Left ventricle myocardium inferior (tissue), 1 donor: ENCODE measurements at places on chromosomes 13 and 19.

- peaks cover 7% of the 10 kb centered on the region for H3K27me3 ChIP-seq
- H3K27ac ChIP-seq: no peak overlapping the region
- H3K4me1 ChIP-seq: peaks cover 33% of the 10 kb centered on the region
Observed at GRCh38 chr19:18633321-18633720, 3.5 kb upstream of the KLHL26 start.

GRCh38 chr19:12139269-12139668 is 881 bp downstream of the ZNF20 start:
- H3K36me3 ChIP-seq: peaks cover 38% of the 10 kb centered on the region
- H3K27me3 ChIP-seq: no peaks in the 10 kb centered on the region
- H3K27ac ChIP-seq: peak overlapping the region; percentile 86
- H3K4me3 ChIP-seq: peak overlapping the region; percentile 94
- peaks cover 30% of the 10 kb centered on the region for H3K4me1 ChIP-seq

DNA sequence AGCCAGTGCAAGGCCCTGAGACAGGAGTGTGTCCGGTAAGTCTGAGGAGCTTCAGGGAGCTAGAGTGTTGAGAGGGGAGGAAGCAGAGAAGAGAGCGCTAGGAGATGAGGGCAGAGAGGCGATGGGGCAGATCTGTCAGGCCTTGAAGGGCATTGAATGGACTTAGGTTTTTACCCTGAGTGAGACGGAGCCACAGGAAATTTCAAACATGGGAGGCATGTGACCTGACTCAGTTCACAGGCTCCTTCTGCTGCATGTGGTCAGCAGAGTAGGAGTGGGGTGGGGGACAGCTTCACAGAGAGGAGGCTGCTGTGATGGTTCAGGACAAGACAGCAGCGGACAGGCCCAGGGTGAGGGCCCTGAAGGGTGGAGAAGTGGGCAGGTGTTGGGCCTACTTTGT is 2.5 kb upstream of the FAM98C start:
- H3K4me1 ChIP-seq: peaks cover 18% of the 10 kb centered on the region
- no peak overlapping the region for H3K4me3 ChIP-seq
- DNase-seq: no peak
- peaks cover 63% of the 10 kb centered on the region for H3K27me3 ChIP-seq
- peaks cover 7% of the 10 kb centered on the region for H3K36me3 ChIP-seq

GRCh38 chr13:77779552-77780272 is 82.2 kb downstream of the SLAIN1 start:
- H3K36me3 ChIP-seq: no peaks in the 10 kb centered on the region
- peaks cover 5% of the 10 kb centered on the region for H3K4me1 ChIP-seq
- no peaks in the 10 kb centered on the region for H3K27me3 ChIP-seq
- H3K4me3 ChIP-seq: no peak overlapping the region

GRCh38 chr13:74027161-74027779 is 106.9 kb downstream of the KLF12 start:
- no peaks in the 10 kb centered on the region for H3K27me3 ChIP-seq
- H3K27ac ChIP-seq: no peak overlapping the region
- no peak overlapping the region for H3K4me3 ChIP-seq
- peaks cover 56% of the 10 kb centered on the region for H3K4me1 ChIP-seq
- no peaks in the 10 kb centered on the region for H3K36me3 ChIP-seq

DNA sequence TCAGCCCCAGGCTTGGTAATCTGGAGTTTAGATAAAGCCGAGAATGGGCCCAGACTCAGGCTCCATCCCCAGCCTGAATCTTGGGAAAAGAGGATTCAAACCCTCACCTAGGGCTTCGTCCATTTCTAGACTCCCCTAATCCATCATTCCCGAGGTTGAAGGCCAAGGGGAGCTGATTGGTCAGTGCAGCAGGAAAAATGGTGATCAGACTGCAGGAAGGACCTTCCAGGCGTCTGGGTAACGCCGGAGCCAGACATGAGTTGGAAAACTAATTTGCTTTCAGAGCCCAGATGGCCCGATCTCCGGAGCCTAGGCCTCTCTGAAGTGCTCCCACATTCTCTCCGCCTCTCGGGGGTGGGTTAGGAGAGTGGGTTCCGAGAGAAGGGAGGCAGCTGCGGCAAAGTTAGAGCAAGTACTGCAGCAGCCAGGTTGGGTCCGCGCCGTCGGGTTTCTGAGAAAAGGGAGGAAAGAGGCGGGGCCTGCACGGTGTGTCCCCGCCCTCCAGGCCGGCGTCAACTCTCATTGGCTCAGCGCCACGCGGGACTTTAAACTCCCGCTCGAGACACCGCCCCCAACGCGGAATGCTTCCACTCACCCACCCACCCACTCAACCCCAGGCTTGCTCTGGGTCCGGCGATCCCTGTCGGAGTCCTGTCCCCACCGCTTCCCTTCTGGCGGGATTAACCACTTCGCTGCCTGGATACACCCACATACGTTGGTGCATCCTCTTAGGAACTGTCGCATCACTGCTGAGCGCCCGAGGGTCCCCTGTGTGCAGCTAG is 788 bp upstream of the RTBDN start:
- peaks cover 100% of the 10 kb centered on the region for H3K27me3 ChIP-seq
- H3K36me3 ChIP-seq: no peaks in the 10 kb centered on the region
- no peak for DNase-seq
- peaks cover 31% of the 10 kb centered on the region for H3K4me1 ChIP-seq

- DNase-seq: no peak
- no peak overlapping the region for H3K27ac ChIP-seq
- H3K4me3 ChIP-seq: no peak overlapping the region
- H3K27me3 ChIP-seq: no peaks in the 10 kb centered on the region
- H3K36me3 ChIP-seq: no peaks in the 10 kb centered on the region
Observed at GRCh38 chr13:93183302-93183701, 43.3 kb upstream of the GPC6 start.

DNA sequence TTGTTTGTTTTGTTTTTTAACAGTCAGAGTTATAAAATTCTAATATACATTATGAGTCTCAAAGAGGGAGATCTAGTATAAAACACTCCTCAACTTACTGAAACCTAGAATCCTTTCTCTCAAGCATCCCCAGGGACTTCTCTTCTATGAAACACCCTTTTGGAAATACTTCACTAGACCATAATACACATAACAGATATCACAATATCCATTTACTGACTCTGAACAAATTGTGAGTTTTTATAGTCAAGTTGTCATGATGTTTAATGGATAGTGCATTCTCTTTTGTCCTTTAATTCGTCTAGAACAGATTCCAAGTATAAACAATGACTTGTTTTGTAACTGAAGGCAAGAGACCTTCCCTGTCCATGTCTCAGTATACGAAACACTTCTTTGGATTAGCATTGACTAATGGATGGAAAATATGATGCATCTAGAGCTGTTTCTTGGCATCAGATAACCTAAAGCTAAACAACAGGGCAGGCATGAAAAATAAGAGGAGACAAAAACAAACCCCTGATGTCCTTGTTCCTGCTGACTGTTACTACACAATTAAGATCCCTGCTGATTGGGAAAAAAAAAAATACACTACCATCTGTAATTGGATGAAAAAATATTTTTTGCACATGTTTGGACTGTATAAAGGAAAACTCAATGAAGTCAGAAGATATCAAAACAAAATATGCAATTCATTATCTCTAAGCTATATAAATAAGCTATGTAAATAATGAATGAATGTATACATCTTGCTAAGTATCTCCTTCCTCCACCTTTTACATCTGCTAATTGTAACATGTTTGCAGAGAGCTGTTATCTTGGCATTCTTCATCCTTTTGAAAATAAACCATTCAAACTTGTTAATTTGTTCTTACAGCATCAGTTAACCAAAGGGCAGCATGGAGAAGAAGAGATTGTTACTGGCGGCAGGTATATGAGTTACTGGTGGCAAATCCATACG is 214.2 kb downstream of the LACC1 start:
- no peaks in the 10 kb centered on the region for H3K36me3 ChIP-seq
- no peak overlapping the region for H3K4me3 ChIP-seq
- no peak for DNase-seq
- no peak overlapping the region for H3K27ac ChIP-seq

DNA sequence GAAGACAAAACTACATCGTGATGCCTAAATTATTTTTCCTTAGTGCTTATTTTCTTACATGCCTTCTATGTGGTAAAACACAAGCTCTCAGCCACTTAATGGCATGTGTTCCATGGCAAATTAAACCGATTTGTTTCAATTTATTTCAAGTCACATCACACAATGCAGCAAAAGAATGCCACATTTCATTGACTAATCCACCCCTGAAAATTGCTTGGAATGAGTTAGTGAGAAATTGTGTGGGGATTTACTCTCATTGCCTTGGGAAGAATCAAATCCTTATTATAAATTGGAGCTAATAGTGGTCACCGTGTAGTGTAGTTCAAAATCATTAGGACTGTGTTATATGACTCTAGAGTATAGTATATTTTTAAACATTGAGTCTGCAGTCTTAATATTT is 485.5 kb upstream of the KLHL1 start:
- no peaks in the 10 kb centered on the region for H3K36me3 ChIP-seq
- H3K27ac ChIP-seq: no peak overlapping the region
- H3K4me1 ChIP-seq: no peaks in the 10 kb centered on the region
- no peak for DNase-seq
- no peaks in the 10 kb centered on the region for H3K27me3 ChIP-seq
